ENCODE measurements at places on chromosomes 6 and 20.

GRCh38 chr6:147095316-147095715, 108.9 kb upstream of the STXBP5 start:
- DNase-seq = no peak

DNA sequence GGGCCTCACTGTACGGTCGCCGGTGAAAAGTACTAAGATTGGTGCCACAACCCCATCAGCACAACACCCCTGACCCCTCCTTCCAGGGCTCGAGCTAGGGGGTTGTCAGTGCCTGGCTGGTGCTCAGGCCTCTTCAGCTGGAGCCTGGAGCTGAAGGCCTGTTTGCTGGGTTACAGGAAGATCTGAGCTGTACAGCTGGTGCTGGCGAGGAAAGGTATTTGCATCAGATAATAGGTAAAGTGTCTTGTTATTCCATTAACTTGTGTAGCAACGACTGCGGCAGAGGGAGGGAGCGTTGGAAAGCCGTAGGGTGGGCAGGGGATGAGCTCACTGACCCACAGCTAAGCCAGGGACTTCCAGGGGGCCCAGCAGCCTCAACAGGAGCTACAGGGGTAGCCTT, 15.8 kb upstream of the SIRPA start:
- DNase-seq = no peak

- DNase-seq = no peak
Observed at GRCh38 chr6:42460883-42461282, 9.2 kb upstream of the TRERF1 start.

GRCh38 chr6:107704347-107705013, 119.6 kb downstream of the SCML4 start:
- DNase-seq = no peak

GRCh38 chr6:71123051-71123450, 165.6 kb upstream of the OGFRL1 start:
- no peak for DNase-seq

GRCh38 chr20:23644164-23644563, 6.4 kb upstream of the CST3 start:
- DNase-seq = no peak

DNA sequence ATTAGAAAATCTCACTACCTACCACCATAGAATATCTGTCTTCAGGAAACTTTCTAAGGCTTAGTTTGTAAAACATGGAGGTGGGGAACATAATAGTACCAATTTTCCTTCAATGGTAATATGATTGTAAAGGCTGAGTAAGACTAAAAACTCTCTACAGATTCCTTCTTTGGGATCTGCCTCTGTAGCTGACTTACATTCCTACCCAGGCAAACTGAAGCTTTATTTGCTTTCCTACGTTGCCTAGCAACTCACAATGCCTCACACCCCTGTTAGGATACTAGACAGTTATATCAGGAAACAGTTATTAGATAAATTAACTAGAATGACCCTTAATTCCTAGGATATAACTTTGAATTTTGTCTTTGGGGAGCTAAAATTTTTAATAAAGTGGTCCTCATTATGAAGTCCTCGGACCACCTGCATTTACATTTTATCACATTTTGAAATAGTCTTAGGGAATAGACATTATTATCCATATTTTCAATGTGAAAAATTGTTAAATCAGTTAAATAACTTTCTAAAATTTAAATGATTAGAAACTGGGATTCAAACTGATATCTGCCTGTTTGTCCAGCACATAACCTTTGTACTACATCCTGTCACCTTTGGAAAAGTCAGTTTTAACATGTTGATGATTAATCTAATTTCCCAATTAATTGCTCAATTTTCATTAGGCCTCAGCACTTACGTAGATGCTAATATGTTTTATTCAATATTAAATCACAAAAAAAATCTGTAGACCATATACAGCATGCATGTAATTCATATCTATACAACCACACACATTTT, 591.4 kb downstream of the RNF144B start:
- peak; percentile 40 for DNase-seq

DNA sequence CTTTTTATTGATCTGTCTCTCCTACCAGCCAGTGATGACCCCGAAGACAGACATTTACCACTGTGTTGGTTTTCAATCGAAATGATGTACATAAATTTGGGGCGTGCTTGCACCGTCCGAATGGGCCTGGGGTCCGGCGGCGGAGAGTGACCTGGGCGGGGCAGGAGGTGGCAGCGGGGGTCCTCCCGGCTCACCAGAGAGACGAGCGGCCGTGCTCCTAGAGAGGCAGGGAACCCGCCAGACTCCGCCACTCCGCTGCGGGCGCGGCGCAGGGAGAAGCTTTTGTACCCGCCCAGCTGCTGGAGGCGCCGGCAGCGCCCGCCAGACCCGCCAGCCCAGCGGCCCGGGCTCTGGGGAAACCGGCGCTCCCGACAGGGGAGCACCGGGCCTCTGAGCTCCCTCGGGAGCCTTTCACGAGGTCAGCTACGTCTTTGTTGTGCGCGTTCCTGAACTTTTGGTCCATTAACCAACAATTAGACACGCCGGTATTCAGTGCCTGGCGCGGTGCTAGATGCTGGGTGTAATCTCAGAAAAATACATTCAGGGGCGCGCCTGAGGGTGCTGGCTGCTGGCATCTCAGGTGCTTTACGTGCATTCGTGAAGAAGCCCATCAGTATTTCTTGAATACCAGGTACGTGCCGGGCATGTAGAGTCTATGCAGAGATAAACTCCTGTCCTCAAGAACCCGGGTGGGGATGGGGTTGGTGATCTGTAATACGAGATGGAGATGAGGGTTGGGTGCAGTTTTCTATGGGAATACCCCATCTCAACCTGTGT, at the start of gene PGBD1:
Gene PGBD1 (plus strand): TSS at position 285 of the 777 bp plus-strand sequence. CDS start 2,242 bp downstream, outside the sequence.
- DNase-seq = peak; percentile 69
